ENCODE measurements at places on chromosomes 11 and 22.

GRCh38 chr11:62552485-62553079, 6.0 kb upstream of the AHNAK start:
- no peak for DNase-seq

- DNase-seq, result no peak
Observed at GRCh38 chr22:39457556-39458443, 988 bp downstream of the MGAT3 start.

DNA sequence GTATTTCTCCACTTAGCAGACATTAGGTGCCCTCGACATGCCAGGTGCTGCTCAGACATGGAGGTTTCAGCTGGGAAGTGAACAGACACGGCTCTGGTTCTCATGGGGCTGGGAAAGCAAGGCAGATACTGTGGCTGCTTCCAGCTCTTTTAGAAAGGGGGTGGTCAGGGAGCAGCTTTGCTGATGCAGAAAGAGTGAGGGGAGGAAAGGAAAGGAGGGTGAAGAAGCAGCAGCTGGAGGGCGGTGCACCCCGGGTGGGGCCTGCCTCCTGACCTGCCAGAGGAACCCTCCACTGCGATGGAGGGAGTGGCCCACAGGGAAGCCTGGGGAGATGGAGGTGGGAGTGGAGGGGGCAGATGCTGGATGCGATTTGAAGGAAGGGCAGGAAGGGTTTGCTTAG, 76.8 kb downstream of the MORC2 start:
- DNase-seq, result no peak

DNA sequence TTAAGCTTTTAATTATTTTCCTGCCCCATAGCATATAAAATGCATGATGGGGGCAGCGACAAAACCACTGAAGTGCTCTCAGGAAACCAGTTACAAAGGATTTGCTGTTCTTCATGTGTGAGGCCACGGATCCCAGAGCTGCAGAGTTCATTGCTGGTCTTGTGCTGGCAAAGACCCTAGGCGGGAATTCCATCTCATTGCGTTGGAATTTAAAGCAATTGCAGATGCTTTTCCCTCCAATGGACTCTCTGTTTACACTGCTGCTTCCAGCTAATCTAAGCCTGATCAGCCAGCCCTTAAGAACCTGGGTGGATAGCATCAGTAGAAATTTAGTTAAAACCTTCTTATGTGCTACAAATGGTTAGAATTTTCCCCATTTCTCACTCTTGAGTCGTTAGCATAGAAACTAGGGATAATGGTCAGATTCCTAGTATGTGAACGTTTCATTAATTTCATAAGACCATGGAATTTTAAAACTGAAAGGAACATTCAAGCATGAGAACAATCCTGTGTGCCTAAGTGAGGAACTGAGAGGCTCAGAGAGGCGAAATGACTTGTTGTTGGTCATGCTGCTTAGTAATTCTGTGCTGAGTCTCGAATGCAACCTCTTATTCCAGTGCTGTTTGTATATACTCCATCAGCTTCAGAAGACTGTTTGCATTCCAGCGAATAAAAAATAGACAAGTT, 36.1 kb upstream of the ADSL start:
- DNase-seq, result no peak

DNA sequence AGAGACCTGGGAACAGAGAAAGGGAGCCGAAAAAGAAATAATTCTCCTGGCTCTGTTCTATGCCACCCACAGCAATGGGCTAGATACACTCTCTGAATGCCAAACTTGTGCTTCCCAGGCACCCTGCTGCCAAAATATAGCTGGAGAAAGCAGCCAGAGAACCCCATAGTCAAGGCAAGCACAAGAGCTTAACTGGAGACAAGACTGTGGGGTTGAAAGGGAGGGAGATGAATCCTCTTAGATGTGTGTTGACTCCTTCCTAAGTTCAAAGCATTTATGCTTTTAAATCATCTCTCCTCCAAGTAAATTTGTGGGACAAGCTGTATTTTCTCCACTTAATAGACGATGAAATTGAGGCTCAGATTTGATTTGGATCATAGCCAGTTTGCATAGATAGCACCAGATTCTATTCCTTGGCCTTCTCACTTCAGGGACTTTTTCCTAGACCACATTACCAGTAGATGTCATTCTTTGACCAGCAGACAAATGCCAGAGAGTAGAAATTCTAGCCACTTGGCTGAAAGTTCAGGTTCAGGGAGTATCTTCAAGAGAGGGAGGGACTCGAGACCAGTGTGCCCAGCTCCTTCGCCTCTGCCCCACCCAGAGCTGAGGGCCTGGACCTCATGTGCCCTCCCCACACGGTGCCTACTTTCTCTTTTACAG, 16.5 kb upstream of the ETS1 start:
- no peak for DNase-seq

- DNase-seq, result no peak
Observed at GRCh38 chr11:111520560-111520959, 6.0 kb downstream of the HOATZ start.

GRCh38 chr22:35314161-35314942, 14.7 kb downstream of the TOM1 start:
- no peak for DNase-seq

GRCh38 chr11:118289401-118289800, 15.1 kb upstream of the CD3E start:
- no peak for DNase-seq

DNA sequence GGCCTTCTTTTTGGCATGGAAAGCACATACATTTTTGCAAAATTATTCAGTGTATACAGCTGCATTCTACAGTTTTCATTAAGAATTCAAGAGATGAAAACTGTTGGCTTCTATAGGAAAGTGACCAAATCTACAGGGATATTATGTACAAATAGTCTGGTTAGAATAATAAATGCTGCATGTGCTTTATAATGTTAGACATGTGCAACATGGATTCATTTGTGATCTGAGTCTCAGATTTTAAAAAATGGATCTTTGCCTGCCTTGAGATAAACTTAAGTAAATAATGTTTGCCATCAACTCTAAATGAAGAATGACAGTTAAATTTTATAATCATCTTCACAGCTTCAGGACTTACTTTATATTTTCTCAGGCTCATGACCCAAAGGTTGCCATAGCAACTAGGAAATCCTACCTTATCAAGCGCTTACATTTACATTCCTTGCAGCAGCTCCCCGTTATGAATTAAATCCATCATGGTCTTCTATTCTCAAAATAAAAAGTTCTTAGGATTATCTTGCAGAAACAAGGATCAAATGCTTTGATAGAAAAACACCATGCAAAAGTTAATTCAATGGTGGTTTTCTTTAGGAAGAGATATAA, 200.2 kb downstream of the CADM1 start:
- no peak for DNase-seq

DNA sequence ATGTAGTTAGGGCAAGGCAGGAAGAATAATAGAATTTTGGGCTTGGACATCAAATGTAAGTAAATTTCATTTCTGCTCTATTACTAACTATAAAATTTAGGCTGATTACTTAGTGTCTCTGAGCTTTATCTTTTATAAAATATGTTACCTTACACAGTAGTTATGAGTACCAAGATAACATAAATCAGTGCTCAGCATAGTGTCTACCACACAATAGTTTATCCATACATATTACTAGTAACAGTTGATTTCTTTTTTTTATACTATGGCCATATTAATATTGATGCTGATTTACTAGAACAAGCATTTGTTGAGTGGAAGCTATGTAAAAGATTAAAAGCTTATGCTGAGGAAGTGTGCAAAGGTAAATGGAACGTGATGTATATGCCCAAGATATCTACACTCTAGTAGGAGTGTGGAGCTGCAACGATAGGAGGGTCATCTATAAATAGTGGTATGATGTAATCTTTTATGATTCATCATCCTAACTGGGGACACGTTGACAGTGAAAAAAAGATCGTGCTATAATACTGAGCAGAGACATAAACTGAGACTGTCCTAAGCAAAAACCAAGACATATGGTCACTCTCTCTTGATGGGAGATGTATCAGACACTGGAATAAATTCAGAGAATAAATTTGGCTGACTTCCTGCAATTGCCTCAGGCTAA, 8.7 kb upstream of the SLC5A12 start:
- DNase-seq, result no peak

GRCh38 chr22:45602824-45603595, 68.6 kb upstream of the ATXN10 start:
- DNase-seq, result no peak

DNA sequence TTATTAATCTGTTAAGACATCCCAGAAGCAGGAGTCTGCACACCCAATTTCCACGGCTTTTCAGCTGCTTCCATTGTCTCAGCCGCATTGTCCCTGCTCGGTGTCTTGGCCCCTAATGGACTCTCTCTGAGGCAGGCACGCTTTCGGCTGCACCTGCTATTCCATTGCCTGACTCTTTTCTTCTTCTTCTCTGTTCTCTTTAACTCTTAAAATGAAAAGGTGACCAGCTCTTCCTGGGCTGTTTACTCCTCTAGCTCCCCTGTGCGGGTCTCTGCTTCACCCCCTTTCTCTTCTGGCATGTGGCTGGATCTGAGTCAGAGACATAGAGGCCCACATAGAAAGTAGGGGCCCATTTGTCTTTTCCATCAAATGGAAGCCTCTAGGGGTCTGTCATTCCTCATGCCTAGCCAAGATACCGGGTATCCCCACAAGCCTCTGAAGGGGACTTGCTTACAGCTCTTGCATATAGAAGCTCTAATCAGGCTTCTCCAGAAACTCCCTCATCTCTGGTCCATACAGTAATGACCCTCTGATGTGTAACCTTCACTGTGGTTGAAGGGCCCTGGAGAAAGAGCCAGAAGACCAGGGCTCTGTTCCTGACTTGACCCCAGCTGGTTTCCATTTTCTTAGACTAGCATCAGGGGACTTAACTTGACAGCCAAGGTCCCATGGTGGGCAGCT, 243.9 kb downstream of the ST3GAL4 start:
- DNase-seq, result no peak

DNA sequence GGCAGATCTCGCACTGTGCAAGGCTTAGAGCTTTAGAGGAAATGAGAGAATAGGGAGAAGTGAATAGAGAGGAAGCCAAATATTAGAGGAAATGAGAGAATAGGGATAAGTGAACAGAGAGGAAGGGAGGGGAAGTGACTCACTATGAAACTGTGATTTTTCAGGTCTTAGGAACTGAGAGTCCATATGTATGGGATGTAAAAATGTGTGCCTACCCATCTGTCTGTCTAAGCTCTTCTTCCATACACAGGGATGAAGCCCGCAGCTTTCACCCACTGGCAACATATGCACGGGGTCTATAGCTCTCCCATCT, 6.4 kb upstream of the CCDC86 start:
- no peak for DNase-seq

GRCh38 chr11:125207866-125208425, 43.4 kb downstream of the PKNOX2 start:
- DNase-seq, result no peak

DNA sequence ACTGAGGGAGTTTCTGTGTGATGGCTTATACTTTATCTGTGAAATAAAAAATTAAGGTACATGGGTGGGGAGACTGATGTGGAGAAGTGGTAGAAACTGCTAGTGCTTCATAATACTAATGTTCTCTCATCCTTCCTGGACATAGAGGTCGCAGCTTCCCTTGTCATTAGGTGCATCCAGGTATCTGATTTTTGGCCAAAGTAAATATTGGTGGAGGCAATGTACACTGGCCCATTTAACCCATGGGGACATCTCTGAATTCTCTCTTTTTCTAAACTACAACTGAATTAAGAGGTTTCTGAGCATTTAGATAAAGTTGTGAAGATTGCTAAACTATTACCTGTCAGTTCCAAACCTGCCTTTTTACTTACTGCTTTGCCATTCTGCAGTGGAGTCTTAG, 140.9 kb upstream of the CHORDC1 start:
- no peak for DNase-seq

GRCh38 chr11:68969386-68969785, 11.4 kb downstream of the MRGPRD start:
- no peak for DNase-seq

DNA sequence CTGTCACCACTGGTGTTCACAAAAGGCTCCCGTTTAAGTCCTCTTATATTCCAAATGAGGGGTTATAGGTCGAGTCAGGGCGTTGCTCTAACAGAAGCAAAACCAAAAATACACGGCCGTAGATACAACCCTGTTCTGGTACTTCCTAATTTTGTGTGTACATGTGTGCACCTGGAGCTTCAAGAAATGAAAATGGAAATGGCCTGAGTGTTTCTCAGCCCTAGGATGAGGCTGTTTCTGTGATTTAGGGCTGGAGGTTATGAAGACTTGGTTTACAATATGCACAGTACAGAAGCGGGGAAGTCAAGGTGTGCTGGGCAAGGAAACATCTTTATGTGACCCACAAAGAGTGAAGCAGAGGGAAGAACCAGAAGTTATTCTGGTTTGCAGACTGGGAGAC, 110.4 kb upstream of the OR4B1 start:
- DNase-seq, result no peak

- no peak for DNase-seq
Observed at GRCh38 chr22:44271010-44271500, 41.7 kb downstream of the SHISAL1 start.

- DNase-seq, result no peak
Observed at GRCh38 chr11:55707029-55707428, 45.0 kb downstream of the OR4C6 start.

GRCh38 chr22:46582281-46582933, 37.8 kb upstream of the GRAMD4 start:
- DNase-seq, result no peak

Measured in DMS 273 treated with DMSO at 0.1 percent for 48 hours (cell line).